ENCODE measurements at places on chromosomes 16 and 17.

GRCh38 chr17:45052052-45052772 is 780 bp upstream of the DCAKD start:
- peak; percentile 65 for DNase-seq

GRCh38 chr17:75707079-75707571 is 14.1 kb upstream of the ITGB4 start:
- DNase-seq: no peak

DNA sequence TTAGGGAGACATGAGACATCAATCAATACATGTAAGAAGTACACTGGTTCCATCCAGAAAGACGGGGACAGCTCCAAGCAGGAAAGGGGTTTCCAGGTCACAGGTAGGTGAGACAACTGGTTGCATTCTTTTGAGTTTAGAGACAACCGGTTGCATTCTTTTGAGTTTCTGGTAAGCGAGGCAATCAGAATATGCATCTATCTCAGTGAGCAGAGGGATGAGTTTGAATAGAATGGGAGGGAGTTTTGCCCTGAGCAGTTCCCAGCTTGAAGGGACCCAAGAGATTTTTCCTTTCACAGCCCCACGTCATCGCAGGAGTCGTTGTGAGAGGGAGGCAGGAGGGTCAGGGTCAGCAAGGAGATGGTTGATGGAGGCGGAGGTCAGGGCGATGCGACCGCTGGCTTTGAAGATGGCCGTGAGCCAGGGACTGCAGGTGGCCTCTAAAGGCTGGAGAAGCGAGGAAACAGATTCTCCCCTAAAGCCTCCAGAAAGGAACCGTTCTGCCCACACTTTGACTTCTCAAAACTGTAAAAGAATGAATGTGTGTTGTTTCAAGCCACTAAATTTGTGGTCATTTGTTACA is 36.5 kb downstream of the IRF8 start:
- no peak for DNase-seq

DNA sequence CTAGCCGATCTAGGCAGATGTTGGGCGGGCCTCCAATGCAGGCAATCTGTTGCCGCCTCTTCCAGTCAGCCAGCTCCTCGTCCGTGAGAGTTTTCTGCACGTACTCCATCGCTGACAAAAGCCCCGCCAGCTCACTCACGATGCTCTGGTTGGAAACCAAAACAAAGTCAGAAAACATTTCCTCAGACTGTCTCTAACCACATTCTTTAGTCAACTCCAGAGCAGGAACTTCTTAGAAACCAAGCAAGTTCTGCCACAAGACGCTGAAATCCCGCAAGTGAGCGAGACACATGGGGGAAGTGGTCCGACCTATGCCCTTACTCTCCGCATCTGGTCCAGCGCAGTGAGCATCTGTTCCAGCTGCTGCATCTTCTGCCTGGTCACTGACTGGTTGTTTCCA is 49.1 kb downstream of the STAT5A start:
- DNase-seq: no peak

GRCh38 chr17:71765437-71765836 is 355.4 kb upstream of the SOX9 start:
- DNase-seq: no peak

DNA sequence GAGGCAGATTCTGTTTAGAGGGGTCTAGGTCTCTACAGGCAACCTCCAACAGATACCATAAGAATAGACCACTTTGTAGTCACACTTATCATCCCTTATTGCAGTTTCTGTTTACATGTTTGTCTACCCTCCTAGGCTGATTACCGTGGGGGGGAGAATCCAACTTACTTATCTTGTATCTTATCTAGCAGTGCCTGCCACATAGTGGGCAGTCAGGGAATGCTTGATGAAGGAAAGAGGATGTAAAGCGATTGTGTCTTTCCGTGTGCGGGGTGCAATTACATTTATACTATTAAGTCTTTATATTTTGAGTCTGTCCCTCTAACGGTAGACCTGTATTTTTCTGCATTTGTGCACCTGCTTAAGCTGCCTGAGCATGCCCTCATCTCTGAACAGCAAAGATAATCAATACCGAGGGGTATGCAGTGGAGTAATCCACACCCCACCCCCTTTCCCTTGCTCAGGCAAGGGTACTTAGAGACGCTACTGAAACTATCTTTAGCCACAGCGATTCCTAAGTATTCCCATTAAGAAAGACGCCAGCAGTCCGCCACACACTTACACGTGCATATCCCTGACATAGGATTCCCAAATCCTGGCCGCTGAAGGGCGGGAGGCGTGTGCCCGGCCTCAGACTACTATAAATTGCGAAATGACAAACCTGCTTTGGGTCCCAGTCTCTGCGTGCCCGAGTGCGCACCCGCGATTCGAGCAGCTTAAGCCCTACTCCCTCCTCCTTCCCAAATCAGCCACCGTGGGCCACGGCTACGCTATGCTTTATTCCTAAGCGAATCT is 635 bp upstream of the AATF start:
- DNase-seq: no peak

DNA sequence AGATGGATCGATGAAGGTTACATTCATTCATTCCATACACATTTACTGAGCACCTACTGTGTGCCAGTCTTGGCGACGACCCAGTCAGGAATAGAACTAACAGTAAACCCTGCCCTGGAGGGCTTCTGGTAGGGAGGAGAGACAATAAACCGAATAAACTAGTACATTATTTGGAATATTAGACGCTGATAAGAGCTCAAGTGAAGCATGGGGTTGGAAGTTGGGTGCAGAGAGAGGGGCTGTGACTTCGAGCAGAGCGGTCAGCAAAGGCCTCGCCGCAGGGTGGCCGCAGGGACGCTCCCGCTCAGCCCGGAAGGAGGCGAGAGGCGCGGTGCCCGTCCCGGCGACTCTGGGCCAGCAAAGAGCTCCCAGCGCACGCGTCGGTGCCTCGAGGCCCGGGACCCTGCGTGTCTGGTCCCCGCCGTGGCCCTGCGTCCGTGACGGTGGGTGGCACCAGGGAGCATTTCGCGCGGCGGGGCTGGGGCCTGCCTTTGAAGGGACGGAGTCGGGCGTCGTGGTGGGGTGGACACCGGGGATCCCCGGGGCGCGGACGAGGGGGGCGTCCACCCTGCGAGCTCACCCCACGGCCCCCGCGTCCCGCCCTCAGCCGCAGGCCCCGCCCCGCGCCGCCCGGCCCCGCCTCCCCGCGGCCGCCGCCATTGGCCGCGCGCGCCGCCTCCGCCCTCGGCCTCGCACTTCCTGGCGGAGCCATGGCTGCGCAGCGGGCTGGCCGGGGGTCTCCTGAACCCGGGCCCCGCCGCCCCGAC is at the start of gene KLHL36:
TSS of gene KLHL36 (plus strand) at position 684 of the 767 bp plus-strand sequence. CDS start 2,357 bp downstream, outside the sequence.
- DNase-seq: peak; percentile 96

DNA sequence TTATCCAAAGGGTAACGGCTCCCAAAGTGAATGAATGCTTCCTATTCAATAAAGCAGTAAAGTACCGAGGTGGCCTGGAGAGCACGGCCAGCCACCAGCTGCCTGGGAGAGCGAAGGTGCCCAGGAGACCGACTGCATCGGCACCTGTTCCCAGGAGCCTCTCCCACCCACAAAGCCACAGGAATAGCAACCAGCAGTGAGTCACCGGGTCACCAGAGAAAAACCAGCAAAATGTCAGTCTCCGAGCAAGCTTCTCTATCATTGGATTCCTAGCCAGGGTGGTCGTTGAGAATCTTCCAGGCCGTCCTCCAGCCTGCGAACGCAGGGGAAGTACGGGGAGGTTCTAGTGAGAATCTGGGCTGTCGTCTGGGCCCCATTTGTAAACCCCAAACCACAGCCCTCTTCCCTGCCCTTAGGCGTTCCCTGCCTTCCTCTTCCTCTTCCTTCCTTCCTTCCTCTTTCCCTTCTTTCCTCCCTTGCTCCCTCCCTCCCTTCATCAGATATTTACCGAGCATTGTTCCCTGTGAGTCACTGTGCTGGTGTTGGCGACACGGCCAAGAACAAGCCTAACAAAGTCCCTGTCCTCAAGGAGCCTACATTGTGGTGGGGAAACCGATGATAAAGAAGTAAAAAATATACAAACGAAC is 114.6 kb downstream of the SLC39A11 start:
- DNase-seq: no peak

GRCh38 chr17:35879773-35880654 is at the start of gene CCL5:
Gene CCL5, minus strand, starts transcription at chr17:35880360.
- no peak for DNase-seq

DNA sequence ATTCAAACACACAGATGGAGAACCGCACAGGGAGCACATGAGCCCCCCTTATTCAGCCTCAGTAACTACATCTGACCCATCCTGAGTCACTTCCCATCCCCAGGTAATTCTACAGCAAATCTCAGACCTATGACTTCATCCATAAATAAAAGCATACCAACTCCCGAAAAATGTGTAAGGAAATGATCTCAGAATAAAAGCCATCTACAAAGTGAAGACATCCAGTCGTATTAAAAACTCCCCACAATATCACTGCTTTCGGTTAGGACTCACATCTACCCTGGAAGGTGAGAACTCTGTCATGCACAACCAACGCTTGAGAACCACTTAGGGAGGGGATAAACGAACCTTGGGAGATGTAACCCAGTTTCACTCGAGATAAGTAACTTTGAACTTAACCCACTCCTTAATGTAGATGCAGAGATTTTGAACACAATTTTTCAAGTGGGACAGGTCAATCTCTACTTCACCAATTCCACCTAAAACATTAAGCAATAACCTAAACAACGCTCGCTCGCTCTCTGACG is 1.3 kb downstream of the USP36 start:
- no peak for DNase-seq

- DNase-seq: peak; percentile 93
Observed at GRCh38 chr16:30417529-30418349, 10.3 kb downstream of the ZNF771 start.

DNA sequence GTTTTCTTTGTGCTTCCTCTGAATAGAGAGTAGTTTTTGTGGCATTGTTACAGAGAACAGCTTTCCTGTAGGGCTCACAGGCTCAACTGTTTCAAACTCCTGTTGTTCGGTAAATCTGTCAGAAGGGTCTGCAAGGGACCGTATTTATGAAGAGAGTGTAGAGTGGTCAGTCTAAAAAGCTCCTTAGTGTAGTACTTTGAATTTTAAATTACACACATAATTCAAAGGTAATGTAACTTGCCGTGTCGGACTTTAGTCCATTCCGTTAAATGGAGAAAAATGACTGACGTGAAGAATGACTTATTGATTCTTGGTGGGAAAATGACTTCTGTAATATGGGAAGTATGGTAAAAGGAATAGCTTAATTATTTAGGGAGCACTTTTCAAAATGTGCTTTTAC is 190.9 kb downstream of the WWOX start:
- no peak for DNase-seq

DNA sequence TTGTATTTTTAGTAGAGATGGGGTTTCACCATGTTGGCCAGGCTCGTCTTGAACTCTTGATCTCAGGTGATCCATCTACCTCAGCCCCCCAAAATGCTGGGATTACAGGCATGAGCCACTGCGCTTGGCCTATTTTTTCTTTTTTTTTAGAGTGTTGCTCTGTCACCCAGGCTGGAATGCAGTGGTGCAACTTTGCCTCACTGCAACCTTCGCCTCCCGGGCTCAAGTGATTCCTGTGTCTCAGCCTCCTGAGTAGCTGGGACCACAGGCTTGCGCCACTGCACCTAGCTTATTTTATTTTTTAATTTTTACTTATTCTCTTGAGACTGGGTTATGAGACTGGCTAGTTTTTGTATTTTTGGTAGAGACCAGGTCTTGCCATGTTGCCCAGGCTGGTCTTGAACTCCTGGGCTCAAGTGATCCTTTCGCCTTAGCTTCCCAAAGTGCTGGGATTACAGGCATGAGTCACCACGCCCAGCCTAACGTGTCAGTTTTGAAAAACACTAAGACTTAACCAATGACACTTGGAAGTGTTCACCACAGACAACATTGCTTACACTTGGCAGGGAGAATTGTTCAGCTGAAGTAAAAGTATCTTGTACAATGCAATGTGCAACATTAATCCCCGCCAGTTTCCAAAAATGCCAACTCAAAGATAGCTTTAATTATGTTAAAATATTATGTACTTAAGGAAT is 26.9 kb downstream of the ATAD5 start:
- no peak for DNase-seq

DNA sequence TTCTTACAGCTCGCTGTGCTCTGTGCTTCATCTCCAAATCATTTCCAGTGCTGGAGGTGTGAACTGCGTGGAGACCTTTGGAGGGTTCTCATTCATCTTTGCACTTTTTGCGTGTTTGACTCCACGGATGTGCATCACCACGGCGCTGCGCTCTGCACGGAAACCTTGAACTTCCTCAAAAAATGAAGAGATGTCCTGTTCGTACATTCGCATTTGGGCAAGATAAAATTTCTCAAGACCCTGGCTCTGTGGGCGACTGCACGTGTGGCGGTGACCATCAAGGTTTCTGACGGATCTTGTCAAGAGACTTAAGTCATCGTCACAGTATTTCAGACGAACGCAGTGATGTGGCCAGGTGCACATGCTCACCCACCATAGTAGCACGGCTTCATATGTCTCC is 10.3 kb upstream of the PVALEF start:
- DNase-seq: no peak

GRCh38 chr16:74769586-74770190 is 4.9 kb downstream of the FA2H start:
- no peak for DNase-seq

DNA sequence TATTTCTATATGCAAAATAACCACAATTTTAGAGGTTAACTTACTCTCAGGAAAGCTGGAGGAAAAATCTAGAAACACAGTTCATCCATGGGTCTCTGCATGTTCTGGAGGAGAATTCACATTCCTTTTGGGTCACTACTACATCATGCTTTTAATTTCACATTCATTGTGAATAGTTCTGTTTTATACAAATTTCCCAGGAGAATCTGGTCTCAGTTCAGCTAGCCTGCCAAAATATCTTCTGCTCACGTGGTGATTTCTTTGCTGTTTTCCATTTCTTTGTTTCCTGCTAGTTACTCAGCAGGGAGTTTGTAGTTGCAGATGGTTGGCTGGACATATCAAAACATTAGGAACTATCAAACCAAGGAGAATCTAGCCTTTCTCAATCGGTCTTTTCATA is at the start of gene ABCA9:
TSS of gene ABCA9 (minus strand) at position 106 of the 400 bp plus-strand sequence. CDS start 9,801 bp downstream, outside the sequence.
- no peak for DNase-seq

DNA sequence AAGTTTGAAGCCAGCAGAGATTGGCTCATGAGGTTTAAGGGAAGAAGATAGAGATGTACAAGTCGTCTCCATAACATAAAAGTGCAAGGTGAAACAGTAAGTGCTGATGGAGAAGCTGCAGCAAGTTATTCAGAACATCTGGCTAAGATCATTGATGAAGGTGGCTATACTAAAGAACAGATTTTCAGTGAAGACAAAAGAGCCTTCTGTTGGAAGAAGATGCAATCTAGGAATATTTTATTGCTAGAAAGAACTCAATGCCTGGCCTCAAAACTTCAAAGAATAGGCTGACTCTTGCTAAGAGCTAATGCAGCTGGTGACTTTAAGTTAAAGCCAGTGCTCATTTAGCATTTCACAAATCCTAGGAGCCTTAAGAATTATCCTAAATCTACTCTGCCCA is 26.0 kb downstream of the CCL4 start:
- DNase-seq: no peak

GRCh38 chr17:83179811-83180210 is 100.4 kb downstream of the METRNL start:
- DNase-seq: no peak
